Hindlimb muscle (tissue), 1 donor: ENCODE measurements at places on chromosomes 2 and 18. TPM values are rescaled to one million over a fixed set of nuclear protein-coding genes. Genes with fewer than 3 reads are reported as not detected.

GRCh38 chr18:80181642-80182461 lies 65.5 kb downstream of the PARD6G start:
- DNase-seq = no peak

Gene ZNF892
- 2.4 TPM for polyA plus RNA-seq

Gene NTSR2
- not detected for polyA plus RNA-seq

Gene MEIS1
- polyA plus RNA-seq = 16.6 TPM
